ENCODE measurements at places on chromosomes 2 and 18. TPM values are rescaled to one million over a fixed set of nuclear protein-coding genes. Genes with fewer than 3 reads are reported as not detected.

SPR gene
- total RNA-seq: 27.5 TPM

GPATCH11 gene
- total RNA-seq: 6.8 TPM

DNA sequence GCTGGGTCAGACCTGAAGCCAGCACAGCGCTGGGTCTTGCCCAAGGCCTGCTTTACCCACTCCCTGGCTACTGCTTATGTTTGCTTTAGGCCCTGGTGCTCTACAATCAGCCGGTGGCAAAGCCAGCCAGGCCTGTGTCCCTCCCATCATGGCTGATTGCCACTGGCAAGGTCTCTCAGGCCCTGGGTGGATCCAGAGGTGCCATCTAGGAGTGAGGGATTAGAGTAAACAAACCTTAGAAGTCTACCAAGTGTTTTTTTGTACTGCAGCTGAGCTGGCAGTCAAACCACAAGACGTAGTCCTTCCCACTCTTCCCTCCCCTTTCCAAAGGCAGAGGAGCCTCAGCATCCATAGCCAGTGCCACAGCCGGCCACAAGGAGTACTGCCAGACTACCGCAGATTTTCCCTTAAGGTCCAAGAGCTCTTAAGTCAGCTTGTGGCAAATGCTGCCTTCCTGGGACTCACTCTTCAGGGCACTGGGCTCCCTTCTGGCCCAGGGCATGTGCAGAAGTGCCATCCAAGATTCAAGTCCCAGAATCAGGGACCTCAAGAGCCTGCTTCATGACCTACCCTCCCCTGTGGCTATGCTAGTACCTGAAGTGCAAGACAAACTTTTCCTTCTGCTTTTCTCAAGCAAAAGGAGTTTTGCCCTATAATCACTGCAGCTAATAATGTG is 20.0 kb downstream of the IL1RL2 start:
- DNase-seq: no peak

DNA sequence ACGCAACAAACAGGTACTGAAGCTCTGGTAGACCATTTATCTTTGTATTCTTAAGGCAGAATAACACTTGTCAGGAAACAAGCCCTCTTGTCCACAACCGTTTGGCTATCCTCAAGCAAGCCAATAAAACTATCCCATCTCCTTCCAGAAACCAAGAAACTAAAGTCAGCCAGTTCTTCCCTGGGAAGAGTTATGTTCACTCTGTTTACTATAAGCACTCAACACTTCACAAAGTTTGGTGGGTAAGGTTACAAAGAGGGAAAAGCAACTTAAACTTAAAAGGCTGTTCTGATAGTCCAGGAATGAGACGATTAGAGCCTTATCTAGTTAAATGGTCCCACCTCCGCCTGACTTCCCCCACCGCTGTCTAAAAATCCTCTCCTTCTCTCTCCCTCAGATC is 25.6 kb downstream of the LRP2 start:
- no peak for DNase-seq

DNA sequence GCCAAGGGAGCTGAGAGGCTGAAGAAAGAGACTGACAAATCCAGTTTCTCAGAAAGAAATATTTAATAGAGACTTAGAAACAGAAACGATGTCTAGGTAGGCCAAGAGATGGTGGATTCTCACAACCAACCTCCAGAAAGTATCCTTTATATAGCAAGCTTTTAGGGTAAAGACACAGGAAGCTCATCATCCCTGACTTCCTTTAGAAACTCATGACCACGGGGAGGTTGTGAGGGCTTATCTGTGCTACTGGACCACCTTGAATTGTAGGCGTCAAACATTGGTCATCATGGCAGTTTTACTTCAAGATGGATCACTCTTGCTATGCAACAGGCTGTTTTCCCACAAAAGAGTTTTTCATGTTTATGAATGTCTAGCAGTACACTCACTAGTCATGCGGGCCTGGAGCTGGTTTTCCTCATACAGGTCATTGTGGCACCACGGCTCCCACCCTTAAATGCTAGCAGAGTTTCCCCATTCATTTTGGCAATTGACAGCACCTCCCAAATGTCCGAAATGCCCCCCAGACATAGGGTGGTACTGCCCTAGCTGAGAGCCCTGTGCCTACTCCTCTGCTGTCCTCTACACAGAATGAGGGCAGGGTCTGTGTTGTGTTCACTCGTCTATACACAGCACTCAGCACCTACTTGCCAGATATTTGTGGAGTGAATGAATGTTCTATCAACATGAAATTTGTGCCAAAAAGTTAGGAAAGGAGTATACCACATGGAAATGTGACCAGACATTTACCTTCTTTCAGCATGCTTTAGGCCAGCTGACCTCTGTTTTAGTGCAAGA is 89.0 kb downstream of the TMEM247 start:
- DNase-seq: no peak

- no peak for DNase-seq
Measured at GRCh38 chr2:240786871-240787311, 33.1 kb downstream of the KIF1A start.

CFAP221 gene
- total RNA-seq: not detected

DNA sequence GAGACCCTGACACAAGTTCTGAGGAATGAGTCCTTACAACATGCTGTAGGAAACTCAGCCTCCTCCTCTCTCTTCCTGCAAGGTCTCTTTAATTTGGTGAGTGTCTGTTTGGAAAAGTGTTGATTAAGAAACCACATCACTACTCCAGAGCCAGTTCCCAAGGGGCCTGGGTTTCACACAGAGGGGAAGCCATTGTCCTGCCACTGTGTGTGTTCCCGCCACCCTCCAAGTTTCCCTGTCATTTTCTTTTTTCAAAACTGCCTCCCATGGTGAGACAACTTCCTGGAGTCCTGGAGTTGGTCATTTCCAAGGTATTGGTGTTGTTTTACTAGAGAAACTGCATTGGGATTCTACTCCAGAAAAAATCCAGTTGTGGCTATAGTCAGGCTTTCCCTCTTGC is 232.0 kb upstream of the PARD3B start:
- DNase-seq: no peak

DNA sequence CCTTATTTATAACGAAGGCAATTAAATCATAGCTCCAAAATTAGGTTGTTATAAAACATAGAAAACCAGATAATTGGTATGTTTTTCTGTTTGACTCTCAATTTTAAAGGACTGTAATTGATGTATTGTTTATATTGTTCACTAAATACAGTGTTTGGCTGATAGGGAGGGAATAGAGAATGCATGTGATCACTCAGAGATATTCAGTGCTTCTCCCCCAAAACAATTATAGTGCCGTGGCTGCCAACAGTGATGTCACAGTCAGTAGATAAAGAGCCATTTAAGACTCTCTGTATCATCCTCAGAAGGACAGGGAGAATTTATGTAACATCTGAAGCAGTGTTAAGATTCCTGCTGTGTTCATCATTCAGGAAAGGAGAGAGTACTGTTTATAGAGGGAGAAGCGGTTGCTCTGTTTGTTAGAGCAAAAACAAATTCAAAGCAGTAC is 69.6 kb downstream of the PHLPP1 start:
- no peak for DNase-seq

GPR45 gene
- not detected for total RNA-seq

GRCh38 chr2:126910637-126911036 is 11.9 kb downstream of the TEX51 start:
- no peak for DNase-seq

- DNase-seq: no peak
Measured at GRCh38 chr2:113092864-113093612, 25.3 kb downstream of the IL1F10 start.

SERPINB4 gene
- total RNA-seq: 123 TPM

- no peak for DNase-seq
Measured at GRCh38 chr2:229221641-229222040, 49.4 kb downstream of the PID1 start.

DNA sequence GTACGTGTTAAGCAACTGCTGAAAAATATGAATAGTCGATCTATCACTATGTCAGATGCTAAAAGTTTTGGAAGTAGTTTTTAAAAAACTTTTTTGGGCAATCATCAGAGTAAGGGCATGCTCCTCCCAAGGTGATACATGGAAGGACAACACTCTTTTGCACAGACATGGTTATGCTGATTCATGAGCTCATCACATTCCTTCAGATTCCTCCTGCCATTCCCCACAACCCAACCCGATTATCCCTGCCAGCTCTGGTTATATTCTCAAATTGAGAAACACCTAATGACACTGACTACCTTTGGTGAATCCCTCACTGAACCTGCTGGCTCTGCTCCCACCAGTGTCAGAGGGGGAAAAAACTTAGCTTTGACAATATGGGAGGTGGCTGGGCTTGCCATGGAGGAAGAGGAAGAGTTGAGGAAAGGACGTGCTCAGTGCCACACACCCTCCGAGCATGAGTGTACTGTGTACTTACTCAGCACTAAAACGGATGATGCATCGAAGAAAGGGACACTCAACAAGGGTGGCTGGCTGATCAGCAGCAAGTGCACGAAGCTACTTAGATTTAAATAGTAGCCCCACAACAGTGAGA is 83.9 kb upstream of the RNU4ATAC start:
- no peak for DNase-seq

GRCh38 chr2:200411831-200412230 is 98.0 kb downstream of the KCTD18 start:
- DNase-seq: no peak

NGEF gene
- total RNA-seq: 5.2 TPM

DNA sequence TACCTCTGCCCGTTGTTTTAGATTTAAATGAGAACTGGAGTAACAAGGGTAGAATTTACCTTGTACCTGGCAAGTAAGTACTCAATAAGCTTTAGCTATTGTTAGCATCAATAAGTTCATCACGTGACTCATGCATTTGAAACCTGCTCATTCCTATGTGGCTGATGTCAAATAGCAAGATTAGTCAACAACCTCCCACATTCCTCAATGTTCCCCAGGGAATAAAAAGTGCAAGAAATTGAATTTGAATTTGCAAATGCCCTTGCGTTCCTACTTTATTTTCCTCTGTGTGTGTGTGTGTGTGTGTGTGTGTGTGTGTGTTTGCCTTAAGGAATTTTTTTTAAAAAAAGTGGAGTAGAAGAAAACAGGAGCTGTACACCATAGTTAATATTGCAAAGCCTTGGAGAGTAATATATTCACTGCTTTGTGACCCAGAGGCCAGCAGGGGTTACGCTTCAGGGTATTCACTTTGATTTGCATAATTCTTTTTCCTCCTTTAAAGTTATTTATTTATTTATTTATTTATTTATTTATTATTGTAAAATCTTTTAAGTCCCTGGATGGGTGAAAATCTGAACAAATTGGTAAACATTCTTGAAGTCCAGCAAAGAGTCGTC is 43.9 kb upstream of the DNAH7 start:
- no peak for DNase-seq

- DNase-seq: no peak
Measured at GRCh38 chr2:175620106-175620505, 382.0 kb downstream of the LNPK start.

RBM44 gene
- total RNA-seq: 0.18 TPM

- no peak for DNase-seq
Measured at GRCh38 chr2:198901894-198902293, 555.8 kb downstream of the SATB2 start.

- no peak for DNase-seq
Measured at GRCh38 chr2:1004398-1004797, 53.7 kb downstream of the SNTG2 start.

All from esophagus squamous epithelium (tissue), 5 donors.